ENCODE measurements at places on chromosomes 7 and 10. TPM values are rescaled to one million over a fixed set of nuclear protein-coding genes. Genes with fewer than 3 reads are reported as not detected.
A peak's percentile ranks its signal among the peaks of the same experiment; 100 is the strongest.

GIMAP8 gene
- not detected for total RNA-seq

- no peak for DNase-seq
Observed at GRCh38 chr10:100824886-100825285, 79.5 kb downstream of the PAX2 start.

GRCh38 chr10:43076876-43077420, at the start of gene RET:
Gene RET (plus strand): TSS chr10:43077069. CDS start chr10:43077259, 190 bp downstream.
- no peak for DNase-seq

DNA sequence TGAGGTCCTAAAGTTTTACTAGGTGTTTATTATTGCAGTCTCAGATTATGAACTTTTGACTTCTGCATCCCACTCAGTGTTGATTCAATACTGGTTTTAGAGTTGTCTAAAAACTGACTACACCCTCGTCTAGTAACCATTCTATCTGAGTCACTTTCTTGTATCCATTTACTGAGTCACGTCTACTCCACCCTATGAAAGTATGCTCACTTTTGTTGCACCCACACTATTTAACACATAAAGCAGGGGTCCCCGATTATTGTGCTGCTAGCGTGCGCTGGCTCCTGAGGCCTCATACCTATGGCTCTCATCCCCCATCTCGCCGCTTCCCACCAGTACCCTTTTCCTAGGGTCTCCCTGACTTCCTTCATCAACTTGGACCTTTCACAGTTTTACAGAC, 2.0 kb downstream of the SAMD9 start:
- peak; percentile 75 for DNase-seq

DNA sequence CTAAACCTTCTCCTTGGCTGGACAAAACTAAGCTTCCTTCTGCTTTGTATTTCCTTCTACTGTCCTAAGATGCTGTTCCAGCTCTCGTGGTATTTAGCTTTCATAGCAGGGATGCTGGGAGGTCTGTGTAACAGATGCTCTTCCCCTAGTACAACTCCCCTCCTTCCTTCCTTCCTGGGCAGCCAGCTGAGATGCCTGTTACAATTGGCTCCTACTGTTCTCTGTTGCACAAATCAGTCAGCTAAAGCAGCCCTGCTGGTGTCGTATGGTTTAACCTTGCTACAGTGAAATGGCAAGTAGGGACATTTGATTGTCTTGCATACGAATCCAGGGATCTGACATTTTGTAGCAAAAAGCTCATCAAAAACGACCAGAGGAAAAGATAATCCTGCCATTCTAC, 143.8 kb downstream of the ARHGAP21 start:
- no peak for DNase-seq

DNA sequence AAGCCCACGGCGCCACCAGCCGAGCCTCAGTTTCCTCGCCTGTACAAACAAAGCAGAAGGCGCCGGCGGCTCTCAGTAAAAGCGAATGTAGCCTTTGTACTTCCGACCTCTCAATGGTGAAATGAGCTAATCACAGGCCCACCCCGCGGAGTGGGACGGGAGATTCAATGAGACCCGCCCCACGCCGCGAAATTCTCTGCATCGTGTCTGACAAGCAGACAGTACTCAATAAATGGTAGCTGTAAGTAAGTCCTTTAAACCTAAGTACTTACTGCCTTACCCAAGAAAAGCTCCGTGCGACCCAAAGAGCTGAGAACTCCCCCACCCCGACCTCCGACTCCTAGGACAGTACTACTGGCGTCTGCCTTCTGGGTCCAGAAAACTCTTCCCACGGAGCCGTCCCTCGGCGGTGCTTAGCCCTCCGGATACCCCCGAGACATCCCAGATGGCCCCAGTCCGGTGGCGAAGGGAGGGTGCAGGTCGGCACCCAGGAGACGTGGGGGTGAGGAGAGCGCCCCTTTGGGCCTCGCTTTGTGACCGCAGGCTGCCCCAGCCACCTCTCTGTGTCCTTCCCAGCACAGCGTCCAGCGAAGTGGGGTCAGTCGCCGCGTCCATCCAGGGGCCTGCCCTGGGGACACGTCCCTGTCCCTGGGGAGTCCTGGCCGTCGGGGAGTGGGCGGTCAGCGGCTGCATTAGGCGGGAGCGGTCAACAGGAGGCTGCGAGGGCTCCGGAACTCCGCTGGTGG, 972 bp upstream of the CXCL12 start:
- DNase-seq: no peak

DNA sequence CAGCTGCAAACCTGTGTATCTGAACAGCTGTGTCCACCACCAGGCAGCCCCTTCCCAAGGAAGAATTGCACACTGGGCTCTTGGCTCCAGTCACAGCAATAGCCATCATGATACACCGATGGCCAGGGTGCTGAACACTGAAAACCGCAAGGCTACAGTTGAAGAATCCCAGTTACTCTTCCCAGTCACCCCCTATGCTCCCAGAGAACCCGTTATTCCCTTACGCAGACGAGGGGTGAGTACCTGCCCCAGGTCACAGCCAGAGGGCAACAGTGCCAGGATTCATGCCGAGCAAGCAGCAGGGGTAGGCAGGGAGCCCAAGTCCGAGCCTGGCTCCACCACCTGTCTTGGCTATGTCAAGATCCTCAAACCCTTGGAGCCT, 57.8 kb downstream of the RASGEF1A start:
- DNase-seq: no peak

All from IMR-90 (cell line).